NCI-H1417 treated with DMSO at 0.1 percent for 48 hours (cell line): ENCODE measurements at places on chromosomes 4 and X.

GRCh38 chr4:25532591-25532990, 123.1 kb upstream of the SLC34A2 start:
- DNase-seq, result no peak

- no peak for DNase-seq
These were observed 4.8 kb upstream of the NKAP start for GRCh38 chrX:119948381-119948780.

- no peak for DNase-seq
These were observed 648.7 kb upstream of the FRG1 start for GRCh38 chr4:189291939-189292338.

DNA sequence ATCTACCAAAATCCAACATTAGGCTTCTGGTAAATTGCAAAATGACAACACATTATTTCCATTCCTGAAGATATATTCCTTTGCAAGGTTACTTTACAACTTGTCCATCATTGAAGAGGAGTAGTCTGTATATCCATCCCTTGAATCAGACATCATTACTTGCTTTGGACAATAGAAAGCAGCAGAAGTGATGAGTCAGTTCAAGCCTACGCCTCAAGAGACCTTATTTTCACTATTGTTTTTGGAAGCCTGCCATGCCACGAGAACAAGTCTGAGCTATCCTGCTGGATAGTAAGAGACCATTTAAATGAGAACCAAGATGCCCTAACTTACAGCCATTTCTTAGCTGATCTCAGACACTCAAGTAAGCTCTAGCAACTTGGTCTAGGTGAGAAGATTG, 246.0 kb upstream of the HHIP start:
- no peak for DNase-seq

DNA sequence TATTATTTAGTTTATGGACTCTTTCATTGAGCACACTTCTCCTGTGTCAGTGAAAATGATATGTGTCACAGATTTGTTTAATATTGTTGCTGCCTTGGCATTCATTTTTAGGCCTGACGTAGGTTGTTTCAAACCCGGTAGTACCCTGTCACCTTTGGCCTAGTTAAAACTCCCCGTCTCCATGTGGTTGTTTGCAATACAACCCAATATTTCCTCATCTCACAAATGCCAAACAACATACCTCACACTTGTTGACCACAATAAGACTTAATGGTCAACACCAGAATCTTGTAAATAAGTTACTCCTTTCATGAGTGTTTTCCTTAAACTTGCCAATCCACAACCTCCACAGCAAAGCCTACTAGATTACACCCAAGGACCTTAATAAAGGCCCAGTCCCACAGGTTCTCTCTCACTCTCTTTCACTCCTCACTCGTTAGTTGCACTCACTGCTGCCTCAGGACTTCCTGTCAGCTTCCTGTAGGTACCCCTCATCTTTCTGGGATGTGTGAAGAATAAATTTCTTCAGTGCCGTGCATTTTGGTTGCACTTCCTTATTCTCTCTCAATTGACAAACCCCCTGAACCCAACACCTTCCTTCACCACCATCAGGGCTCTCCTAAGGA, 31.3 kb downstream of the IL13RA2 start:
- DNase-seq, result no peak

- DNase-seq, result no peak
These were observed 86.6 kb downstream of the DNAAF6 start for GRCh38 chrX:107293056-107293455.

GRCh38 chr4:10032625-10033024, 11.3 kb upstream of the SLC2A9 start:
- no peak for DNase-seq

DNA sequence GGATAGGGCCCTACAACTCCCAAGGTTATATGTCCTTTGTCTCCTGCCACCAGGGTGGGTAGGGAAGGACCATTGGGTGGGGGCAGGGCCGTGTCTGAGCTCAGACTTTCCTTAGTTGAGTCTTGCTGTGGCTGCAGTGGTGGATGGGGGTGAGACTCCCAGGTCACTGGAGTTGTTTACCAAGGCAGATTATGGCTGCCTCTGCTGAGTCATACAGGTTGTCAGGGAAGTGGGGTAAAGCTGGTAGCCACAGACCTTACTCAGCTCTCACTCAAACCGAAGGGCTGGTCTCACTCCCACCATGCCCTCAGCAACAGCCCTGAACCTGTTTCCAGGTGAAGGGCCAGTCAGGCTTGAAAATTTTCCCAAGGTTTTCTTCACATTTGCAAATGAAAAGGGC, 58.8 kb upstream of the FAAH2 start:
- no peak for DNase-seq

DNA sequence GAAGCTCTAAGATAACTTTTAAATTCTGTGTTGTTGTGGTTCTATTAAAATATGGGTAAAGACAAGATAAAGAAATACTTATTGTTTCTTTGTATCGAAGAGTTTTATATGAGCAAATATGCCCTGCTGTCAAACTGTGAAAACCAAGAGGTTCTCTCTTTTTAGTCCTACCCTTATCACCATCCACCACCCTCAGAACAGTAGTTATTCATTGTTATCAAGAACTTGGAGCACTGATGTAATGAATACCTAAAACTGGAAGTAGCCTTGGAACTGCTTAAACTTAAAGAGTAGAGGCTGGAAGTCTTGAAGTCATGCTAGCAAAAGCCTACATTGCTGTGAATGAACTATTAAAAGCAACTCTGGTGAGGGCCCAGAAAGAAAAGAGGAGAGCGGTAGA, 9.2 kb downstream of the PIR start:
- no peak for DNase-seq

DNA sequence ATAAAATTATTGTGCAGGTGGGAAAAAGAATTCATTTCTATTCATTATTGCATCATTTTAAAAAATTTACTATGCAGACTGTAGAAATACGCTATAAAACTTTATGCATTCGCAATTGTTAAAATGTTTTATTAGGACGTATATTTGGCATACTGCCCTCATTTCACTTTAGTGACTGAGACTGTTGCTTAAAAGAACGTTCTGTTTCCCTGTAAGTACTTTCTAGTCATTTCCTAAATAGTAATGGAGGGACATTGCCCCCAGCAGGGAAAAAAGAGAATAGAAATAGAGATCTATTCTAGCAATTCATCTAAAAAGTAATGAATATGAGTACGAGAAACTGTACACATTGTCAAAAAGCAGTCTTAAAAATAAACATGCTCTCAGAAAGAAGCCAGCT, 1295.8 kb upstream of the TENM3 start:
- no peak for DNase-seq

DNA sequence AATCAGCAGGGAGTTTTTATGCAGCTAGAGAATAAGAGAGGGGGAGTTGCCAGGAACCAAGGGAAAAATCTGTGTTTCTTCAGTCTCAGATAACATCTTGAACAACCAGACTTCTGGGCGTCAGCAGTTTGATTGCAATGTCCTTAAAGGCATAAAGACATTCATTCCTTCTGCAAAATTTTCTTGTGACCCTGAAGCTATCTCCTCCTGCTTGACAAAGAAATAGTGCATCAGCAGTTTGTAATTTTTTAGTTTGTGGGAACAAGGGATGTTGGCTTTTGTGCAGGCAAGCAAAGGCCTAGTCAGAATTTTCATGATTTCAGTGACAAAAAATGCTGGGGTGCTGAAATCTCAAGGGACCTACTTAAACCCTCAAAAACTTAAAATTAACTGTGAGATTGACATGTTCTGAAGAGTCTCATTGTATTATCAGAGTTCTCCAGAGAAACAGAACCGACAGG, 125.8 kb upstream of the UNC5C start:
- no peak for DNase-seq

DNA sequence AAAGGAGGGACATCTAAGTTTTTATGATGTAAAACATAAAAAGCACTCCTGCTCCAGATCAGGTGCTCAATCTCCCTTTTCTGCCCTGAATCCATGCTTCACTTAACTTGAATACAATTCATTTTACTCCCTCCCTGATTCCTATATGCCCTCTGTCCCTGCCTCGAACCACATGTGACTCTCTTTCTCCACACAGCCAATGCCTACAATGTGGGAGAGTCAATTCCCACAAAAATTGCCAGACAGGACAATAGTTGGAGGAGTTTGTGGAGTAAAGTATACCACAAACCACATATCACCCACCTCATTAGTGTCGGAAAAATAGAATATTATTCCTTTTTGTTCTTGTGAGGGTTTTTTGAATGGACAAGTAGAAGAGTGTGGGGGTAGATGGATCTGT, 9.7 kb downstream of the AMMECR1 start:
- no peak for DNase-seq

- DNase-seq, result no peak
These were observed 38.6 kb downstream of the MAGEB17 start for GRCh38 chrX:16205840-16206239.

GRCh38 chr4:78222575-78223186, 165.6 kb downstream of the FRAS1 start:
- DNase-seq, result peak; percentile 12

DNA sequence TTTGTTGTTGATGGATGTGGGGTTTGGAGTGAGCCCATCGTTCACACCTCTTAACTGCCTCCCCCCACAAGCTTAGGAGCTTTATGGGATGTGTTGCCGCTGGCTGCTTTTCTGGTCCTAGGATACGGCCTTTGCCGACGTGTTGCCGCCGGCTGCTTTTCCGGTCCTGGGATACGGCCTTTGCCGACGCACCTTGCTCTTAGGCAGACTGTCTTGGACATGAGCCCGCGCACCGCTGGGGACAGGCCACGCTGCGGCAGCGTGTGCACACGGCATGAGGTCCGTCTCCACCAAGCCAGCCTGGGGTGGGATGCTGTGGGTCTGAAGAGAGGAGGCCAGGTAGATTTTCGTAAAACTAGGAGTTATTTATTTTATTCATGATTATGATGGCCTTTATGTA, 14.2 kb downstream of the RGS12 start:
- DNase-seq, result no peak

- DNase-seq, result no peak
These were observed 52.5 kb downstream of the LHFPL1 start for GRCh38 chrX:112627206-112627605.

DNA sequence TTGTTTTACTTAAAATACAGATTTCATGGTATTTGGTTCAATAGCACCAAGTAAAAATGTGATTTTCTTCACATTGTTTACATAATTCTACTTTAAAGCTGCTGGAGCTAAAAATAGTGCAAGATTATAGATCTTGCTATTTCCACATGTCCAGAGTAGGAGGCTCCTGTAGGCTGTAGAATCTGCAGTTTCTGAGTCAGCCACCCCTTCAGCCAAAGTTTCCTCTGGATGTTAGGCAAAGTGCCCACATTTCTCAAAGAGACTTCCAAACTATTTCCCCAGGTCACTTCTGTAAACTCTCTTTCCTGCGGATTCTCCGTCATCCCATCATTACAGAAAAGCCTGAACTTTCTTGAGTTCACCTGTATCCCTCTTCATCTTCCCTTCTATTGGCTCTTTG, 342.5 kb upstream of the FSTL5 start:
- no peak for DNase-seq

DNA sequence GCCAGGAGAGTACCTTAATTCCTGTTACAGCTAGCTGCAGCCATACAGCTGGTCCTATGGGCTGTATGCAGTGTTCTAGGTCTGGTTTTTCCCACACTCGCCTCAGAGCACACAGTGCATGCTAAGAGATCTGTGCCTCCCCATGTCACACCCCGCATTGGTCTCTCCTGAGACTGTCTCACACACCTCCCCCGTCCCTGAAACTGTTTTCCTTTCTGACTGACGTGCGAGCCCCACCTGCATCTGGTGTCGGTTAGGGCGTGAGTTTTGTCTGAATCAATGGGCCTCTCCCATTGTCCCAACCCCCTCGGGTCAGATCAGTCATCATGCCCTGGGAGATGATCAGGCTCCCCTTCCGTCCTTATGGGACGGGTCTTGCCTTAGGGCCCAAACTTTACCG, 3.4 kb upstream of the UGT8 start:
- DNase-seq, result no peak

GRCh38 chr4:150192986-150193385, 114.7 kb downstream of the DCLK2 start:
- no peak for DNase-seq

DNA sequence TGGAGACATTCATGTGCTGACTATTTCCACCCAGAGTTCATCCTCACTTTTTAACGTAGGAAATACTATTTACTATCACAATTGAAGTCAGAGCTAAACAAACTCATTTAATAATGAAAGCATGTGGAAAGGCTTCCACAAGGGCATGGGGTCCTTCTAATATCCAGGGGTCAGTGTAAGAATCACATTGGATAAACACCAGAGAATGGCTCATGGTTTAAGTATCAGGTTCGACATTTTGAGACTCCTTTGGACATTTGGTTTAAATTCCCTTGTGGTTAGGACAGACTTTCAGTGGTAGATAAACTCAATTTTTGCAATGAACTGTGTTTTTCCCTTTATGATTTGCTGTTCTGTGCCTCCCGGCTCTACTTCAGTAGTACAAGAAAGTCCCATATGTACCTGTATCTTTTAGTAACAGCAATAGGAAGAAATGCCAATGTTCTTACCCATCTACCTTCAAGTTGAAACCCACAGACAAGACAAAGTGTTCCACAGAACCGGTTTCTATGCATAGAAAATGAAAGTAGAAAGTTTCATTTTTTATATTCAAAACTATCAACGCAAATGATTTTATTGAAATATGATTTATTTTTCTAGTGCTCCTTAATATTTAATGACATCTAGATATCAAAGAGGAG, 589.0 kb upstream of the FAM241A start:
- no peak for DNase-seq

- DNase-seq, result no peak
These were observed 166.4 kb upstream of the SFRP2 start for GRCh38 chr4:153955327-153955726.

DNA sequence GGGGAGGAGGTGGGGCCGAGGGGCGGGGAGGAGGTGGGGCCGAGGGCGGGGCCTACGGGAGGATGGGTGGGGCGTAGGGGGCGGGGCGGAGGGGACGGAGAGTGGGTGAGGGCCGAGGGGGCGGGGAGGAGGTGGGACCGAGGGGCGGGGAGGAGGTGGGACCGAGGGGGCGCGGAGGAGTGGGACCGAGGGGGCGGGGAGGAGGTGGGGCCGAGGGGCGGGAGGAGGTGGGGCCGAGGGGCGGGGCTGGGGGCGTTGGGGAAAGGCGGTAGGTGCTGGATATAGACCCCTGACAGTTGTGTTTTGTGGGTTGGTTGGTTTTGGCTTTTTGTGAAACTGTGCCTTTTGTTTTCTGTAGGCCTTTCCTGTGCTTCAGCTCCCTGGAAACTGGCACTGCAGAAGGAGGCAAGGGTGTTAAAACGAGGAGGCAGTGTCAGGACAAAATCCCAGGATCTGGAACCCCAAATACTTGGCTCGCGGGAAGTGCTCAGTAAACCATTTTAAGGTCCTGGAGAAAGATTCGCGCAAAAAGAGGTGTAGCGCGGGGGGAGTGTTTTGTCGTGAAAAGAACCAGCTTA, 580 bp upstream of the MMGT1 start:
- no peak for DNase-seq

GRCh38 chr4:26150948-26151347, 169.9 kb upstream of the RBPJ start:
- DNase-seq, result no peak

- no peak for DNase-seq
These were observed 94.2 kb downstream of the NYX start for GRCh38 chrX:41541386-41541785.

- no peak for DNase-seq
These were observed 34.6 kb upstream of the IL9R start for GRCh38 chrX:155962906-155963305.

GRCh38 chr4:173008436-173008835, 160.2 kb upstream of the GALNT7 start:
- no peak for DNase-seq
